HT-29 (cell line): ENCODE measurements at places on chromosomes 2 and 18.

DNA sequence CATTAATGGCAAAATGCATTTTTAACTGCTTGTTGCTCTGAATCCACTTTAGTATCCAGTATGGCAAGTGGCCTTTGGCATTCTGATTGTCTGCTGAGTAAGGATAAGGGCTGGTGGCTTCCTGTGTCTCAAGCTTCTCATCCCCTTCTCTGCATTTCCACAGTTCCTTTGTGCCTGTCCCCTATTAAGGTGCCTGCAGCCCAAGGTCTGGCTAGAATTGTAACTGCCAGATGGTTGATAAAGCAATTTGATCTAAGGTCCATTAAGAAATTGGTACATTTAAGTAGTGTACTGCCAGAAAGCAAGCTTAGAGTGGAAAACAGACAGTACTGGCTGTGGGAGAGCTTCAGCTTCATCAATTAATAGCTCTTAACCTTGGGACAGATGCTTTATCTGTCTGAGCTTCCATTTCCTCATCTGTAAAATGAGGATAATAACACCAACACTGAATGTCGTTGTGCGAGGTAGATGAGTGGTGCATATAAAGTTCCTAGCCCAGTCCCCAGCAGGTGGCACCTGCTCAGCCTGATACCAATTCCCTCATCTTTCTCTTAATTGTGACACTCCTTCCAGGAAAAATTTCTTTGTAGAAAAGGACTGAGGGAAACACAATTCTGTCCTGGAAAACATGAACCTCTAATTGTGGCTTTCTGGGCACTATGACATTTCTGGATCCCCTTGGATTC is 570.6 kb upstream of the GCFC2 start:
- no peak for DNase-seq

DNA sequence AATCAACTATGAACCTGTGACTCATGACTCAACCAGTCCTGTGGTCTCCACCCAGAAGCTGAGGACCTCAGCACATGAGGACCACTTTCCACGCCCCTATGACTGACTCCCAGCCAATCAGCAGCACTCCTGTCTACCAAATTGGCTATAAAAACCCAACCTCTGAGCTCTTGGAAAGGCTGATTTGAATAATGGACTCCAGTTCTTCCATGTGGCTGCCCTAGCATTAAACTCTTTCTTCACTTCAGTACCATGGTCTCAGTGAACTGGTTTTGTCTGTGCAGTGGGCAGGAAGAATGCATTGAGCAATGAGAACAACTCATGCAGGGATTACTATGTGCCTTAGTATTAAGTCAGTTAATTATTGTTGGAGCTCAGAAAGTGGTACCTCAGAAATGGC is 78.3 kb downstream of the CMPK2 start:
- no peak for DNase-seq

DNA sequence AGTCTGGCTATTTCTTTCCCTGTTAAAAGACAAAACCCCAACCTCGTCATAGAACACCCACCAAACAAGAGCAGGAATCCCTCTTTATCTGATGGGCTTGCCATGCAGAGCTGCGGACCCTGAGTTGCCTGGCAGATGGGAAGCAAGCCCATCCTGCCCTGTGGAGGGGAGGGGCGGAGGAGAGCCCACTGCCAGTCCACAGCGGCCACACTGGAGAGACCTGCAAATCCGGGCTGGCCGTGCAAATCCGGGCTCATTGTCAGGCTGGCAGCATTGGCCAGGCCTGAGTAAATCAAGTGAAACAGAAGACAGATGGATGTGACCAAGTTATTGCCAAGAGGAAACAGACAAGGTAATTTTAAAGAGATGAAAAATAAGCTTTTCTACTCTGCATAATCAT is 22.0 kb downstream of the MYL12B start:
- DNase-seq, result peak; percentile 60

DNA sequence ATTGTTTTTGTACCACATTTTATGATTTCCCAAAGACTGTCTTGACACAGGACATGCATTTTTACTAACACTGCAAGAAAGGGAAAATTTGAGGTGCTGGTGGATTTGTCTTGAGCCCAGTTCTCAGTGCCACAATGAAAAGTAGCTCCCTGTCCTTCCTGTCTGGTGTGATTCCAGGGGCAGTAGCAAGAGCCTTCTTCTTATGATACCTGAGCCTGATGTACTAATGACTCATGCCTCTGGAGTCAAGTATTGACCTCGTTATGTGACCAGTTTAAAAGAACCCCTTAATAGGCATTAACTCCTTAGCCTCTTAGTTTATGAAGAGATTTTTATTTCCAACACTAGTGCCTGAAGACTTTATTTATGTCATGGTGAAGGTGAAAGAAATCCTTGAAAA is 728.6 kb downstream of the SLC4A3 start:
- no peak for DNase-seq

GRCh38 chr2:11419781-11420180 is 46.2 kb downstream of the E2F6 start:
- no peak for DNase-seq

DNA sequence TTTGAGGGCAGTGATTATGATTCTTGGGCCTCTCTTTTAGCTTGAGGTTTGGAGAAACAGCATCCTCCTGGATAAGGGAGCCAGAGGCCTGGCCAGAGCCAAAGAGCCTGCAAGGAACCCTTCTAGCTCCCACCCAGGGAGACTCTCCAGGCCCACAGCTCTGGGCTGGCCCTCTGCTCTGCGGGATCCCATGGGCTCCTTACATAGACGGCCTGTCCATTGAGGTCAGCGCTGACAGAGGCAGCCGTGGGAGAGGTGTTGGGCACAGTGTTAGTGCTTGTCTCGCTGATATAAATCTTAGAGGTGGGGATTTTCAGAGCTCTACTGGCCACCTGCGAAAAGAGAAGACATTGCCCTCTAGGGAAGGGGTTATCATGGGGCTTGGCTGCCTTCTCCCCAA is 67.2 kb downstream of the XDH start:
- no peak for DNase-seq

GRCh38 chr2:219664944-219665343 is 37.5 kb downstream of the SLC4A3 start:
- DNase-seq, result no peak

DNA sequence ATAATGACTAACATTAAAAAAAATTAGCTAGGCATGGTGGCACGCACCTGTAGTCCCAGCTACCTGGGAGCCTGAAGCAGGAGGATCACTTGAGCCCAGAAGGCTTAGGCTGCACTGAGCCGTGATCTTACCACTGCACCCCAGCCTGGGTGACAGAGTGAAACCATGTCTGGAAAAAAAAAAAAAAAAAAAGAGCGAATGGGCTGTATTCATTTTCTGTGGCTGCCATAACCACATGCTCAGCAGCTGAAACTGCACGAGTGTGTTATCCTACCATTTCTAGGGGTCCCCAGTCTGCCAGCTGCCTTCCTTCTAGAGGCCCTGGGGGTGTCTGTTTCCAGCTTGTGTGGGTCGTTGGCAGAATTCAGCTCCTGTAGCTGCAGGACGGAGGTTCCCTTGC is 247.8 kb downstream of the EIPR1 start:
- DNase-seq, result no peak

DNA sequence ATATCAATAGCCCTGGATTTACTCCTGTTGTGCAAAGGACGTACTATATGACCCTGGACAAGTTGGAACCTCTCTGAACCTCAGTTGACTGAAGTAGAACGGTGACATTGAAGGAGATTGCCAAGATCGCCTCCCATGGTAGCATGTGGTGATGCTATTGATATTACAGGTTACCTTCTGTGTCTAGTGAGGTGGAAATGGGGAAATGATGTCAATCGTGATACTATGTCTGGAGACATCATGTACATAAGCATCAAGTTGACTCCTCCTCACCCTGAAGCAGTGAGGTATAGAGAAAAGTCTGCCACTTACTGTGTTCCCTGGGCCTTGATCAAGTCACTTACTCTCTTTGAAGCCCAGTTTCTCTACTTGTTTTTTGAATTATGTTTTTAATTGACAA is 93.9 kb downstream of the KLF7 start:
- peak; percentile 12 for DNase-seq

- no peak for DNase-seq
These were observed 1069.2 kb upstream of the CHAC2 start for GRCh38 chr2:52698408-52698807.

DNA sequence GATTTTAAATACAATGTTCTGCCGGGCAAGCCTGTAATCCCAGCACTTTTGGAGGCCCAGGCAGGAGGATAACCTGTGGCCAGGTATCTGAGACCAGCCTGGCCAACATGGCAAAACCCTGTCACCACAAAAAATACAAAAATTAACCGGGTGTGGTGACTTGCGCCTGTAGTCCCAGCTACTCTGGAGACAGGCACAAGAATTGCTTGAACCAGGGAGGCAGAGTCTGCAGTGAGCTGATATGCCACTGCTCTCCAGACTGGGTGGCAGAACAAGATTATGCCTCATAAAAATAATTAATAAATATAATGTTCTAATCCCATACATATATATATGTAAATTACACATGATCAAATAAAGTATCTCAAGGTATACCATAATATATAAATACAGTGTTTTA is 119.3 kb downstream of the C2orf74 start:
- no peak for DNase-seq

- DNase-seq, result no peak
These were observed 341.9 kb upstream of the PIK3C3 start for GRCh38 chr18:41613003-41613609.

GRCh38 chr2:88168386-88168785 is 1.8 kb upstream of the THNSL2 start:
- DNase-seq, result no peak

GRCh38 chr2:95272299-95272751 is 1.9 kb upstream of the PROM2 start:
- no peak for DNase-seq

GRCh38 chr18:33755931-33756560 is 178.0 kb downstream of the ASXL3 start:
- DNase-seq, result no peak

- no peak for DNase-seq
These were observed 194.6 kb downstream of the CYRIA start for GRCh38 chr2:16470936-16471490.

GRCh38 chr2:20267529-20267928 is 42.6 kb upstream of the SDC1 start:
- DNase-seq, result no peak

- DNase-seq, result no peak
These were observed 740.3 kb downstream of the NRXN1 start for GRCh38 chr2:50291610-50292009.

DNA sequence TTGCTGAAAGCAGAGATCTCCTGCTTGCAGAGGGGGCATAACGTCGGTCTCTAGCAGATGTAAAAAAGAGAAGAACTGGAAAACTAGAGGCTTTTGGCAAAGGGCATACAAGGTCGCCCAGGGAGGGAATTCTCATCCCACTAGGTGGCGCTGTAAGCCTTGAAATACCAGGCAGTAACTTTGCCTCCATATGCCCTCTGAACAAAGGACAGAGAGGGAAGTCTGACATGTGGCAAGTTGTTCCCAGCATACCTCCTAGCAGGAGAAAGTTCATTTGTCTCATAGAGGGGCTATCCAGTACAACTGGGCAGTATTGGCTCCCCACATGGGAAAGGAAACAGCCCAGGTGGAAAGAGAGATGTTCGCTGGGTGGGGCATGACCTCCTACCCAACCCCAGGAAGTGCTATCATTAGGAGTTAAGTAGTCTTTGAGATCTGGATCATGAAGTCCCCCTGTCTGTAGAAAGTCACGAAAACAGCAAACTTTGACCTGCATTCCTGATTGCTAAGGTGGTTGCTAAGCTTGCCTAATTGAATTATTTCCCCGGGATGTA is 39.9 kb downstream of the STK17B start:
- peak; percentile 93 for DNase-seq

DNA sequence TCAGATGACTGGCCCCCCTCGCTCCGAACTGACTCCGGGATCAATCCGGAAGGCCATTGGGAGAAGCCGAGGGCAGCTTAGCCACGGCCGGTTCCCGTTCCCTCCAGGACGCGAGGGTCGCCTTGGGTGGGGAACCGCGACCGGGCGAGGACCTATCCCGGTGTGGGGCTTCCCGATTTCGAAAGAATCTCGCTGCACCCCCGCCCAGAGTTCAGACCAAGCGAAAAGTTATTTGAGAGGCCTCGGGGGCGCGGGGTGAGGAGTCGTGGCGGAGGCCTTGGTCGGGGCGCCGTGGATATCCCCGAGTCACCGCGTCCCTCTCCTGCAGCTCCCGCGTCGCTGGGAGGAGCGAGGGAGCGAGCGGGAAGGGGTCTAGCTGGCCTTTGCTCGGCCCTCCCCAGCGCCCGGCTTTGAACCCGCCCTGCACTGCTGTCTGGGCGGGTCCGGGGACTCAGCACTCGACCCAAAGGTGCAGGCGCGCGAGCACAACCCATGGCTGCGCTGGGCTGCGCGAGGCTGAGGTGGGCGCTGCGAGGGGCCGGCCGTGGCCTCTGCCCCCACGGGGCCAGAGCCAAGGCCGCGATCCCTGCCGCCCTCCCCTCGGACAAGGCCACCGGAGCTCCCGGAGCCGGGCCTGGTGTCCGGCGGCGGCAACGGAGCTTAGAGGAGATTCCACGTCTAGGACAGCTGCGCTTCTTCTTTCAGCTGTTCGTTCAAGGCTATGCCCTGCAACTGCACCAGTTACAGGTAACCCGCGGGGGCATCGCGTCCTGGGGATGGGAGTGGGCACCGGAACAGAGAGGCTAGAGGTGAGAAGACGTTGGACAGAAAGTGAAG is at the start of gene CYP27A1:
Gene CYP27A1 (plus strand): TSS at position 457 of the 837 bp plus-strand sequence. CDS start 36 bp downstream, at position 493.
- peak; percentile 18 for DNase-seq

DNA sequence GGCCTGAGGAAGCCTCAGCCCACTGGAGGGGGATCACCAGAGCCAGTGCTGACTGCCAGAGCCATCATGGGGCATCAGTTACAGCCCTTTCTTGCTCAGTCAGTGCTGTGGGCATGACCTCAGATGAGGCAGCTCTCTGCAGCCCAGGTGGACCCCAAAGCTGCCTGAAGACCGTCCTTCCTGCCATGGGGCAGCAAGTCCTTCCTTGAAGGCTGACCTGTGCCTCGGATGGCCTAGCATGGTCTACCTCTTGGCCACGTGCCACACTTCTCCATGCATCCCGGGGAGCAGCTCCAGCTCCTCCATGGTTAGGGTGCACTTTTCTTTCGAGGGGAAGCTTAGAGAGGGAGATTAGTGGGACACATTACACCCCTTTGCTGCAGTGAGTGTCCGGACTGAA is 233.4 kb downstream of the VAPA start:
- DNase-seq, result no peak

- DNase-seq, result no peak
These were observed 17.0 kb upstream of the SCYGR1 start for GRCh38 chr2:227404585-227405271.

DNA sequence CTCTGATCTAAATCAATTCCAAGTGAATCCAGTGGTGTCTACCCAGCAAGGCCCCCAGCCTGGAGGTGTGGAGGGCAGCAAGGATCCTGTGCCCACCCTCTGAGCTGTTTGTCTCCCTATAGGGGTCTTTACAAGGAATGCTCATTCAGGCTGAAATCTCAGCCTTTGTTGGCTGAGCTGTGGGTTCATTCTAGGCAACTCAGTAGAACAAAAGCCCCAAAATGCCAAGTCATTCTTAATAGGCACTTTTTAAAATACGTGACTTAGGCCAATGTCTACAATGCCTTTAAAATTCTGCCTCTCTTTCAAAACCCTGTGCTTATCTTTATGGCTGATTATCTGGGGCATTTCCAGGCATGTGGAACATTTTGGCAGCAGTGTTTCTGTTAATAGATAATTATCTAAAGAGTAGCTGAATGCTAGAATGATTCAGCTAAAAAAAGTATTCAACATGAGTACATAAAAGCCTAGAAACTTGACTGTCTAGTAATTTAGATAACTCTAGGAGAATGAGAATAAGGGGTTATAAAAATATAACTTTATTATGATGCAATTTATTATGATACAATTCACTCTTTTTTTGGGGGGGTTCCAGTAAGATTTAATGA is 7.4 kb downstream of the UGT1A6 start:
- peak; percentile 75 for DNase-seq
